ENCODE measurements at places on chromosomes 5 and 9.
A peak's percentile ranks its signal among the peaks of the same experiment; 100 is the strongest.

GRCh38 chr9:130167927-130168326, 4.3 kb upstream of the NCS1 start:
- no peak for DNase-seq

DNA sequence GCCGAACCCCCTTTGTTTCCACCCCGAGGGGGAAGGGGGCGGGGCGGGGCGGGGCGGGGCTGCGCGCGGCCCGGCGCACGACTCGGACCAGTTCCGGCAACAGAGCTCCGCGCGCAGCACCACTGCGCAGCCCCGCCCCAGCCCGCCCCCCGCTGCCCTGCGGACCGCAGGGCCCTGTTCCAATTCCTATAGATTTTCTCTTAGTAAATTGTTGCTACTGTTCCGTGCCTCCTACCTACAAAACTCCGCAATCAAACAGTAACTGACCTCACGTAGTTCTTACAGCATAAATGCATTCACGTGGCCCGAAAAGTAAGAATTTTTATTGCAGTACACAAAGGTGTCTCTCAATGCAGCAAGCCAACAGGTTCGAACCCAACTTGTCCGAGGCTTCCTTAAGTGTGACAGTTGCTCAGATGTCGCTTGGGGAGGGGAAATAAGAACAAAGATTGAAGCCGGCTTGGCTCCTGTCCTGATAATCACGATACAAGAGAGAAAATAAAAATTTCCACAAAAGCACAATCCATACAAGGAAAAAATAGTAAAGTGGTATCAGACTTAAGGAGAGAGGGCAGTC, 1.2 kb upstream of the RNF38 start:
- DNase-seq: peak; percentile 84

DNA sequence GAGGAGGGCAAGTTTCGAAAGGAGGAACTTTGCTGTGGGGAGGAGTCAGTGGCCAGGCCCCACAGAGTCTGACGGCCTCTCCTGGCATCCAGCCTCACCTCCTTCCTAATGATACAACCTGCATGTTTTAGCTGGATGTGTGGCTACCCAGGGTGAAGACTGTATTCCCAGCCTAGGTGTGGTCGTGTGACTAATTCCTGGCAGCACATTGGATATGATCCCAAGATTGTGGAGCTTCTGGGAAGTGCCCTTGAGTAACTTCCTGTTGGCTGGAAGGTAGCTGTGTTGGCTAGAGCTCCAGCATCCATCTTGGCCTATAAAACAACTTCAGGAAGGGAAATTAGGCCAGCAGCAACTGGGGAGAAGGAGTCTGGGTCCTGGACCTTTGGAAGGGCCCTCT, 19.0 kb upstream of the LPCAT1 start:
- DNase-seq: no peak

DNA sequence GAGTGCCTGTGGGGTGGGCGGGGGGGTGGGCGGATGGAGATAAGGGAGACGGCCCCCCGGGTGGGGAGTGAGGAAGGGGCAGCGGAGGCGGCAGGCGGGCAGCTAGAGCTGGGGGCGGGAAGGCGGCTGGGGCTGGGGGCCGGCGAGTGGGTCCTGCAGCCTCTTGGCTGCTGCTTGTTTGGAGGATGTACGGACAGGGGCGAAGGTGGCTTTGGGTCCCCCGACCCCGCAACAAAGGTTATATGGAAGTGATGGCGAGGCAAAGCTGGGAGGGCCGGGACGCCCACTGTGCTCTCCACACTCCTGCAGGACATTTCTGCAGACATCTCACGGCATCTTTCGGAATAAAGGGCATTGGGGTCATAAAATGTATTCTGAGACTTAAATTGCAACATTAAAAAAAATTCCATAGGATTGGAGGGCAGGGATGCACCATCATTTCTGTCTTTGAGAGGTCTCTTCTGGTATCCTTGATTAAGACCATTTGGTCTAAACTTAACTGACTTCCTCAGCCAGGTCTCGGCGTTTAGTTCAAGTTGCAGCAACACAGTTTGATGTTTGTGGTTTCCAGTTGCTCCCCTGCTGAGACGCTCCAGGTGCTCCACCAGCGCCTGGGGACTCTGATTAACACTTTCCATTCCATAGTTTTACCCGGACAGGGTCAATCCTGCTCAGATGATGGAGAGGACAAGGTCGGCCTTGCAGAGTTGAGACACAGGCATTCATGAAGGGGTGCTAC, 101.6 kb upstream of the SSBP2 start:
- no peak for DNase-seq
